ENCODE measurements at places on chromosomes 13 and 19.

- DNase-seq: no peak
These were observed 6.5 kb upstream of the KCTD4 start for GRCh38 chr13:45207319-45207718.

DNA sequence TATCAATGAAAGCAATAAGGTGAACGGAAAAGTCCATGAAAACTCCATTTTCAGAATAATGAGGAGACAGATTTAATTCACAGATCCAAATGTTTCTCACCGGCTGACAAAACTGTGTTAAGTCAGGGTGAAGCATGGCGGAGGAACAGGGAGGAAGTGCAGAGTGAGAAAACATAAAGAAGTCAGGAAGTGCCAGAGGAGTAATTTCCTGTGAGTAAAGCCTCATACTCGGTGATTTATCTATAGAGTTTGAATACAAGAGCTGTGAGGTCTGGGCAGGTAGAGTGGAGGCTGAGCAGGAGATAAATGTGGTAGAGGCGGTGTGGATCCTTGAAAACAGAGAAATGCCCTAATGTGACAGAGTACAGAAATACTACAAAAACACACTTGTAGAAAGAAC is 11.4 kb downstream of the CARD8 start:
- no peak for DNase-seq

GRCh38 chr13:35699825-35700510 is 223.5 kb upstream of the MAB21L1 start:
- peak; percentile 56 for DNase-seq

- no peak for DNase-seq
These were observed 51.4 kb downstream of the ATP11A start for GRCh38 chr13:112741185-112741755.

DNA sequence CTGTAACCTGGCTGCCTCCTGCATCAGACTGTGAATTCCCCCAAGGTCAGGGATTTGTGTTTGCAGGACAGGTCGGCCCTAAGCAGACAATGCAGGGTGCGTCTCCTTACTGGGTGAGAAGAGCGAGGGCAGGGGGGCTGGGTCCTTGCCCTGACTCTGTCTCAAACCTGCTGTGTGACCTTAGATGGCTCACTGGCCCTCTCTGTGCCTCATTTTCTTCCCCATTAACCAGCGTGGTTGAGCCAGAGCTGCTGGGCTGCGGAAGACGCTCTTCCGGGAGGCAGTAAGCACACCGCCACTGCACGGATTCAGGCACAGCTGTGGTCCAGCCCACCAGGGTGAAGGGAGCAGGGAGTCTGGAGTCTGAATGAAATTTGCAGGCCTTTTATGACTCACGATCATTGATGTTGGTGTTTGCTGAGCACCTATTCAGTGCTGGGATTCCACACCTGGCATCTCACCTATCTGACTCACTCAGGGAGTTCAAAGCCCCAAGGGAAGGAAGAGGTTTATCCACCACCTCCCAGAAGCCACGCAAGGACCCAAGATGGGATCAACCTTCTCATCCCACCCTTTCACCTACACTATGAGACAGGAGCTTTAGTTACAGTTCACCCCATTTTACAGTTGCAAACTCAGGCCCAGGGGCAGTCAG is 2.5 kb downstream of the AKT1S1 start:
- peak; percentile 26 for DNase-seq

DNA sequence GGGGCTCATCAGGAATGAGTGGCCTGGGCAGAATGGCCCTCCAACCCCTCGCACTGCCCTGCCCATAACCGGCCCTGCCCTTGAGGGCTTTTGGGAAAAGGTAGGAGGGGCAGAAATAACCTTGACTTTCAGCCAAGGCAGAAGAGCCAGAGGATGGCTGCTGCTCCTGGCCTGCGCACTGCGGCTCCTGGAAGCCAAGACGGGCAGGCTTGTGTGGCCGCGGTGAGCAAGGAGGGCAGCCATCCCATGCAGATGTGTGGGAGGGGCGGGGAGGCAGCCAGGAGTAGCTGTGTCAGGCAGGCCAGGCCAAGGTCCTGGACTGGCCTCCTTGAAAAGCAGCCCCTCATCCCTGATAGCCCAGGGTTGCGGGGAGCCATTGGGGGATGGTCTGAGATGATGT is 57.6 kb upstream of the URI1 start:
- DNase-seq: no peak

- no peak for DNase-seq
These were observed 7.3 kb upstream of the COLGALT1 start for GRCh38 chr19:17548145-17548544.

GRCh38 chr19:43809762-43810696 is 7.8 kb upstream of the LYPD5 start:
- no peak for DNase-seq

GRCh38 chr13:31242916-31243315 is 43.1 kb downstream of the B3GLCT start:
- no peak for DNase-seq
